ENCODE measurements at places on chromosomes 6 and 20.
A peak's percentile ranks its signal among the peaks of the same experiment; 100 is the strongest.

GRCh38 chr6:169975701-169976100, 224.3 kb downstream of the ERMARD start:
- DNase-seq = no peak

DNA sequence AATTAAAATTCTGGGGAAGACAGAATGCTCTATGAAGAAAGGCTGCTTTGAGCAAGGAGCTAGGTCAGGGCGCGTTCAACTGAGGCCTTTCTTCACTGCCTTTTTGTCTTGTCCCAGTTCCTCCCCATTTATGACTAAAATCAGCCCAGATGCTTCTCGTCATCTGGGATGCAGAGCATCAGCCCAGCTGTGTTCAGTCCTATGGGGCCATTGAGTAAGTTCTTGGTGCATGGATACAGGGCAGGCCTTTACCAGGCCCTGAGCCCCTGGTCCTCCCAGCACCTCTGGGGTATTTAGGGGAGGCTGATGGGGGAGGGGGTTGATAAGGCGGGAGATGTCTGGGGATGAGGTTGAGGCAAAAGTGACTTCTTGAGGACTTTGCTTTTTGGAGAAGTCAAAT, 55.7 kb downstream of the PTPN1 start:
- no peak for DNase-seq

GRCh38 chr6:2990248-2990931, 9.3 kb upstream of the NQO2 start:
- peak; percentile 62 for DNase-seq

DNA sequence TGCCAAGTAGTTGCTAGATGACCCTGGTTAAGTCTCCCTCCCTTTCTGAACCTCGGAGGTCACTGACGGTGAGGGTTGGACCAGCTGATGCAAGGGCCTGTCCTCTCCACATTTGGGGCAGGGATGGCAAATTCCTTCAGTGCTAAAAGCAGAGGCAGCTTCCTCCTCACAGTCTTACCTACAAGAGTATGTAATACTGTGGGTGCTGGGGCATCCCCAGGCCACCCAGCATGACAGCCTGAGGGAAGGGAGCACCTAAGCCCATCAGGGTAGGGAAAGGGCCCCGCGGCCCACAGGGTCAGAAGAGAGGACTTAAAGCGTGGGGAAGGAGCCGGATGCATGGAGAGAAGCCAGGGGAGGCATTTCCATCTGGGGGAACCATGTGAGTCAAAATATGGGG, 38.0 kb downstream of the TGM3 start:
- DNase-seq = no peak

GRCh38 chr6:150631283-150631983, 31.7 kb downstream of the PLEKHG1 start:
- DNase-seq = no peak

- DNase-seq = no peak
These were observed 112.0 kb downstream of the ZMYND8 start for GRCh38 chr20:47244451-47244850.

GRCh38 chr6:163634211-163635171, 220.0 kb downstream of the QKI start:
- DNase-seq = peak; percentile 98

DNA sequence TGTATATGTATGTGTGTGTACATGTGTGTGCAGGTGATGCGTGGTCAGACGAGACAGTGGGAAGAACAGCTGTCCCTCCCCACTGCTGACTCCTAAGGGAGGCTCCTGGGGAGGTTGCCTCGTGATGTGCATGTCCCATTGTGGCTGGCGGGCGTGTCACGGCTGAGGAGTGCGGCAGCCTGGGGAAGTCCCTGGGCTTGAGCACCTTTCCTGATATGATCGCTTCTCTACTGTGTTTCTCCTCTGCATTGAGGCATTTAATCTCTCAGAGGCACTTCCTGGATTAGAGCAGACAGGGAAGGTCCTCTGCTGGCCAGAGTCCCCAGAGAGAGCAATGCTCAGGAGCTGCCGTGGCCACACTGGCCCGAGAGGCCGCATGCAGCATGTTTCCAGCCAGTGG, 11.4 kb downstream of the NPBWR2 start:
- no peak for DNase-seq

- DNase-seq = no peak
These were observed 30.1 kb downstream of the CDYL start for GRCh38 chr6:4806337-4806725.

DNA sequence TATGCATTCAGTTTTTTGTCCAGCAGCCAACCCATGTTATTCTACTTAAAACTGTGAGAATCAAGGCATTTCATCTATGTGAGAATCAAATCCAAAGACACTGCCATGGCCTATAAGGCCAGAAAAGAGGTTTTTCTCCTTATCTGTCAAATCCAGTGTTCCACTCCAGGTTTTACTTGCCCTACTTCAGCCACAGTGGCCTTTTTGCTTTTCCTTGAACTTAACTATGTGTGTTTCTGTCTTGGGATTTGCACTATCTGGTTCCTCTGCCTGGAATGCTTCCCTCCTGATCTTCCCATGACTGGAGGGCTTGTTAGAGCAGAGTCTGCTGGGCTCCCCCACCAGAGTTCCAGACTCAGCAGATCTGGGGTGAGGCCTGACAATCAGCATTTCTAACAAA, 113.1 kb upstream of the DOK5 start:
- no peak for DNase-seq

DNA sequence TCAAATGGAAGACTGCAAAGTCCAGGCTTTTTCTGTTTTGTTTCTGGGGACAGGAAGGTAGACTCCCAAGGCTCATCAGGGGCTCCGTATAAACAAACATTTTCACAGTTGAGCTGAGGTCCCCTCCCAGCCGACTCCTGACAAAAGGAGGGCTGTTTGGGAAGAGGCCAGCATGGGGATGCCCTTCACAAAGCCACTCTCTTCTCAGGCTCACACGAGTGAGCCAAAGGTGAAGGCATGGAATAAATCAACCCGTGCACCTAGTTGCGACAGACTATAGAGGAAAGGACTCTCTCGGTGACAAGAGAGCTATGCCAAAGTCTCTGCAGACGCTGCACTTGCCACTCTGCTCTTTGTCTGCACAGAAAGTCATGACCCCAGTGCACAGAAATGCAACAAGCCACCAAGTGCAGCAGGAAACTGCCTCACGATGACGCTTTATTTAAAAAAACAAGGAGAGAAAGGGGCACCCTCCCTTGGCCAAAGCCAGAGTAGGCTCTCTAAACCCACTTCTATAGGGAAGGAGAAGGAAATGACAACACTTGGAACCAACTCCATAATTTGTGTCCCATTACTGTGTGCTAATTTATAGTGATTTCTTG, 21.0 kb downstream of the JAG1 start:
- DNase-seq = no peak

GRCh38 chr6:88945415-88946008, 17.9 kb downstream of the RNGTT start:
- no peak for DNase-seq

- DNase-seq = no peak
These were observed 8.4 kb downstream of the KHDC1L start for GRCh38 chr6:73216859-73217258.

DNA sequence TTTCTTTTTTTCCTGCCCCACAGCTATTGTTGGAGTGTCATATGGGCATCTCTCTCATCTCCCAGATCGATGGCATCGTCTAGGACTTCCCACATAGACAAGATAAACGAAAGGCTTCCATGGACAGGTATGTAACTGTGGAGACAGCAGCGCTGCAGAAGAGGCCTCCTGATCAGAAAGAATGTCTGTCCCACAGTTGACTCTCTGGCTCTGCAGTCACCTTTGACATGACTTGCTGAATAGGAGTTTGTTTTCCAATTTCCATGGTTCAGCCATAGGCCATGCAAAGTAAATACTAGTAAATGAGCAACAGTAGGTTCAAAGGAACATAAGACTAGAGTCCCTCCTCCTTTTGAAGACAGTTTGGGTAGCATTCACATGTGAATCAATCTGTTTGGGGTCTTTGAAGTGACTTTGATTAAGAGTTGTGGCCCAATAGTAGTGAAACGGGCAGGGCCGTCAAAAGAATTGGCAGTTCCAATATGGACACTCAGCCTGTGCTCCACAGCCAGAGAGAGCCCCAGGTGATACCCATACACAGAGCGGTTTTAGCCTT, 134.7 kb upstream of the IFNGR1 start:
- no peak for DNase-seq

All from NCI-H1417 (cell line).